Neuronal stem cell (in vitro differentiated cells): ENCODE measurements at places on chromosomes 7 and 10.
A peak's percentile ranks its signal among the peaks of the same experiment; 100 is the strongest.

DNA sequence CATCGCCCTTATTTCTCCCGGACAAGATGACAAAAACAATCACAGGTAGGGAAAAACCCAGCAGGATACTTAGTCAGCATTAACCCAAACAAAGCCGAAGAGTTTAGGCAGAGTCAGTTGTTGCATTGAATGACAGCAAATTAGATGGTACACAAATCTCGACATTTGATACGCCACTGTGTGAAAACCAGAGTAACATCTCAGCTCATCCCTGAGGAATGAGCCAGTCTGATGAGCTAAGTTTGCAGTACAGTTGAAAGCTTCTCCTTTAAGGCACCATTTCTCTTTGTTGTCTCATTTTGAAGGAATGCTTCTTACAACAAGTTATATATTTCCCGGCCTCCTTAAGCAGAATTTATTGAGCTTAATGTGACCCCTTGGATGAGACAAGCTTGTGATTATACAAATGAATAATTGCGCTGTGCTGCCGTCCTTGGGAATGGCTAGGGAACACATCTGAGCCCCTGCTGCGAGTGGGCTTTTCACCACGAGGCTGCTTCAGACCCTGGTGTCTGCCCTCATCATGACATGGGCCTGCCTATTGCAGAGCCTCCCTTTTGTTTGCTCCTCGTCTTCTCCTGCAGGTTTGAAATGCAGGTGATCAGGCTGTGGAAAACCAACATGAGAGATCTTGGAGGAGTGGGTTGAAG is 137.3 kb downstream of the CELF2 start:
- no peak for DNase-seq

GRCh38 chr7:141231018-141231792 is 157.3 kb downstream of the TMEM178B start:
- DNase-seq, result no peak

- no peak for DNase-seq
These were observed 61.5 kb downstream of the TNS3 start for GRCh38 chr7:47520406-47520805.

DNA sequence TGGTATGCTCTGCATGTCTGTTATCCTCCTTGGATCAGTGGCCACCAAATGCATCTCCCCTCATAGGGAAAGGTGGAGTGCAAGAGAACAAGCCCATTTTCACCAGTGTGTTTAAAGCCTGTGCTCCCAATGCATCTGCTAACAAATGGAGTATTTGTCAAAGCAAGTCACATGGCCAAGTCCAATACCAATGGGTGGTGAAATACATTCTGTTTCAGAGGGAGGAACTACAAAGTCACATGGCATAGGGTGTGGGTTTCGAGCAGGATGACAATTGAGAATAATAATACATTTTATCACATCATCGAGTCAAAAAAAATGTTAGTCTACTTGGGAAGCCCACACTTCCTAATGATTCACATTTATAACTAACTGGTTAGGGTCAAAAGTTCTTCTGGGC is 62.7 kb downstream of the SUGCT start:
- DNase-seq, result no peak

- no peak for DNase-seq
These were observed 23.1 kb downstream of the KIF5B start for GRCh38 chr10:32033171-32033570.

DNA sequence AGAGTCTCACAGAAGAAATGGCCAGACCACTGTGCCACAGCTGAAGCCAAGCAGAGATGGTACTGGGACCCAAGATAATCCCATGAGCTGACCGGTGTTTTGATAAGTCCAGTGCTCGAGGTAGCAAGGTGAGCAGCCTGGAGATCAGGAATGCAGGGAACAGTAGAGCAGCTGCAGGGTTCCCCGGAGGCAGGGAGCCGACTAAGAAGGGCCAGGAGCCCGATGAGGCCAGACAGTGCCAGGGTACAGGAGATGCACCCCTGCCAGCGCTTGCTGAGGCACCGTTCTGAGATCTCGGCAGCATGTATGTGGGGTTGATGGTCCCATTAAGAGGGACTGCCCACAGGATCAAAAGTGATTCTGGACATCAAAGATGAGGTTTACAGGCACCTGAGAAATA is 47.1 kb downstream of the VSTM4 start:
- no peak for DNase-seq

DNA sequence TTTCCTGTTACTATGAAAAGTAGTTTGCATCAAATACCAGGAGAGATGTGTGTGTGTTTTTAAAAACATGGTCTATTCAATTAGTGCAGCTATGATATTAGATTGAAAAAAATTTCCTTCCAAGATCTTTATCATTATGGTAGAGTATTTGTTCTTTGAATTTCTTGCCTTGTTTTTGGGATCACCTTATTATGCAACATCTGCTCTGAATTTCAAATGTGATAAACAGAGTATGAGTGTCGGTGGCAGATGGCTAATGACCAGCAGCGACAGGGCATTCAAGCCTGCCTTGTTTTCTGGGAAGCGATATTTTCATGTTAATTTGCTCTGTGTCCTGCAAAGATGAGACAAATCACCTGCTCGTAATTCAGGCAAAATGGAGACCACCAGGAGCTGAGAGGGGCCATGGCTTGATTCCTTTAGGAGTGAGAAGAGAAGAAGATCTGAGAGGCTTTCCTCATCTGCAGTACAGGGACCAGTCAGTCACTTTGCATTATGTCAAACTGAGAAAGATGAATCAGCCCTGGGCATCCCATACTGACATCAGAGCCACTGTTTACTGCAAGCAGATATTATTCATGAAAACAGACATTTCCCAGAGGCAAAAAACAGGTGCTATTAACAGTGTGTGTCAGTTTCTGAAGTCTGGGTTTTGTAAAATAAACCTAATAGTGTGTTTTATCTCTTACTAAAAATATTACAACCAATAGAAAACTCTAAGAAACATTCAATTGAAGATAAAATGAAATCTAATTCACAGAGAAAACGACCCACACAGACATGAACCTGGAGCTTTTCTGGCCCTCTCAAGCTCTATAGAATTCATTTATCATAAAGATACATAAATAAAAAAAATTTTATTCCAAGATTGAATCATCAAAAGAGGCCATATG is 67.6 kb downstream of the CDK6 start:
- DNase-seq, result no peak

GRCh38 chr7:155069992-155070751 is at the start of gene HTR5A:
TSS of gene HTR5A (plus strand) at chr7:155070324. CDS start at chr7:155070900, 576 bp downstream.
- DNase-seq, result peak; percentile 93

DNA sequence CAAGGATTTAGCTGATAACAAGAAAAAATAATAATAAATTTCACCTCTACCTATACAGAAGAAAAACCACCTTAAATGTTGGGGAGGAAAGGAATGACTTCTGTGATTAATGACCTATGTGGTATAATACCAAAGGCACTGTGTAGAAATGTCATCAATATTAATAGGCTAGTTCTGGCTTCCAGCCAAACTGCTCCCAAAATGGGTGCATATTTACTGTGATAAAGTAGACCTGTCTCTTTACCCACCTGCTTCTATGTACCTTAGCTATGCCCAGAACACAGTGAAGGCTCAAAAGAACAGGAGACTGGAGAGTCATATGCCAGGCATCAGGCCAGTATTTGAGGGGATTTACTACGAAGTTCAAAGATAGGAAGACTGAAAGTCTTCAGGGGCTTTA is 76.0 kb downstream of the ATE1 start:
- no peak for DNase-seq

DNA sequence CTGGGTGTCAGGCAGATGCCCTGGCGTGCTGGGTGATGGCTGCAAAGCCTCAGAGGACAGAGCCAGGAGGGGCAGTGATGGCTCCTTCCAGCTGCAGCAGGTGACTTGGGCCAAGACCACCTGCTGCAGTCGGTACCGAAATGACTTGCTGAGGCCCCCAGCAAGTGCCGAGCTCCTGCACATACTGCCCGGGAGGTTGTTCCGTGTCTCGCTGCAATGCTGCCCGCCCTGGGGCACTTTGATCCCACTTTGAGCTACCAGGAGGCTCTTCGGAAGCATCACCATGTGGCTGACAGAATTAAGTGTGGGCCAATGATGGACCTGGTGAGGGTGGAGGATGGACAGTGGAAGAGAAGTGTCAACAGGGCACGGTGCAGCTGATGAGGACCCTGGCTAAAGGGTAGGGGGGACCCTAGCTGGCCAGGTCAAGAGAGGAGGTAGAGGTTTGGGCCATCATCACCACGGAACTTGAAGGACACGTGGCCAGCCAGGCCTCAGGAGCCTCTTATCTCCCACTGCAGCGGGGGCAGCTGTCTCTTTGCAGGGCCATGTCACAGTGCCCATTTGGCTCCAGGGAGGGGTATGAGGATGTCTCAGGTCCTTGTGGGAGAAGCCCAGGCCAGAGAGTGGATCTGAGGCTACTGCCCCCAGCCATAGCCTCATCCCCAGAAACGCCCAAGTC is 51.1 kb upstream of the NANOS1 start:
- DNase-seq, result no peak

GRCh38 chr7:126715076-126715475 is 537.7 kb downstream of the GRM8 start:
- no peak for DNase-seq

GRCh38 chr7:130396109-130396508 is 15.8 kb downstream of the CPA1 start:
- no peak for DNase-seq

DNA sequence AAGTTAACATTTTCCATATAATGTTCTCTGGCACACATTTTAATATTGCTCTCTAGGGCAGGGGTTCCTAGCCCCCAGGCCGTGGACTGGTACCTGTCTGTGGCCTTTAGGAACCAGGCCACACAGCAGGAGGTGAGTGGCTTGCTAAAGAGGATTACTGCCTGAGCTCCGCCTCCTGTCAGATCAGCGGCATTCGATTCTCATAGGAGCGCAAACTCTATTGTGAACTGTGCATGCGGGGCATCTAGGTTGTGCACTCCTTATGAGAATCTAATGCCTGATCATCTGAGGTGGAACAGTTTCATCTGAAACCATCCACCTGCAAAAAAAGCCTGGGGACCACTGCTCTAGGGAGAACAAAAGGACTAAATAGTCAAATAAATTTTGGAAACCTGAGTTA is 65.7 kb downstream of the EXOC6 start:
- peak; percentile 30 for DNase-seq

DNA sequence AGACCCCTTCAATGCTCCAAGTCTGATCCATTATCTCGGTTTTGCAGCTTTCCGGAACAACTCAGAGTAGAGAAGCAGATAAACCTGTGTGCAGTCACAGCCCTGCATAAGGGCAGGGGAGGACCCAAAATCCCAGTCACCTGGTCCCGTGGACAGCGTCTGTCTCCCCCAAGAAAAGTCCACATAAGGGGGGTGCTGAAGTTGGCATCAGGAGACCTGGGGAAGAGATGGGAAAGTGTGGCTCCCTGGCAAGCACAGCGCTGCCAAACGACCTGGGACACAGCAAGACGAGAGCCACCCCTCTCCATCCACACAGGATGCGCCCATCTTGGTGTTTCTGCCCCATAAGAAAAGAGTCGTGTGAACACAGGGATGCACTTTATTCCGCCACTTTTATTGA is 27.9 kb downstream of the ASB13 start:
- no peak for DNase-seq

GRCh38 chr10:127872011-127872761 is 20.6 kb downstream of the CLRN3 start:
- DNase-seq, result no peak

GRCh38 chr10:14519785-14520184 is 189.1 kb upstream of the FRMD4A start:
- DNase-seq, result no peak

GRCh38 chr10:938941-939678 is 7.6 kb upstream of the LARP4B start:
- no peak for DNase-seq

DNA sequence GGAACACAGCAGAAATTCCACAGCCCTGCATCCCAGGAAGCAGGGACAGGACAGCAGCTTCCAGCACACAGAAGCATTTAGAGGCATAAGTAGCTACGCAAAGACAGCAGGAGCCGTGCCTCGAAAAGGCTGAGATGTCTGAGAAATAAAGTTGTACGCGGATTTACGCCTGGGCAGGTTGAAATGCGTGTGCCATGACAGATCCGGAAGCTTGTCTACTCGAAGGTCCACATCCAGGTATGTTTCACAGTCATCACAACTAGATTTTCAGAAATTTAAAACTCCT is 26.1 kb downstream of the DIP2C start:
- DNase-seq, result no peak

DNA sequence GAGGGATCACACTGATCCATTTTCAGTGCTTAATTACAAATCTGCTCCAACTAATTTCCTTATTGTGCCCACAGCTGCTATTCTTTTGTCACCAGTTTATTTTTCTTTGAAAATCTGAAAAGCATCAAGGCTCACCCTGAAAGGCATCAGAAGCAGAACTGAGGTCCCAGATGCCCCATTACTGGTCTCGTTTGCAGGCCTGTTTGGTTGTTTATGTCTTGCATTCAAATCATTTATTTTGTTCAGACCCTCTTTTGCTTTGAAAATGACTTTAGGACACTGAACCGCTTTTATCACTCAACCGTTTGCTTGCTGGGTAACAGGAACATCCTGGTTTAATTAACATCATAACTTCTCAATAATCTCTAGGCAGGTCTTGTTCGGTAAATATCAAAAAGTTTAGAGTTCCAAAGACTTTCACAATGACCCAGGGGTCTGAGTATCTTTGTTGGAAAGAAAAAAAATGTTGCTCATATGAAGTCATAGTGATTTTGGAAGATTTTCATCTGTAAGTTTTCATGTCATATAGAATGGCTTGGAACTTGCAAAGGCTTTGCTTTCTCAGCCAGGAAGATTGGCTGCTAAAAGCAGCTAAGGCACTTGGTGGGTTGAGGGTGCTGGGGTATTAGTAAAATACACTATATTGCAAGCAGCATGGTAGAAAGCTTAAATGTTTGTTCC is 398.3 kb upstream of the NPVF start:
- no peak for DNase-seq

DNA sequence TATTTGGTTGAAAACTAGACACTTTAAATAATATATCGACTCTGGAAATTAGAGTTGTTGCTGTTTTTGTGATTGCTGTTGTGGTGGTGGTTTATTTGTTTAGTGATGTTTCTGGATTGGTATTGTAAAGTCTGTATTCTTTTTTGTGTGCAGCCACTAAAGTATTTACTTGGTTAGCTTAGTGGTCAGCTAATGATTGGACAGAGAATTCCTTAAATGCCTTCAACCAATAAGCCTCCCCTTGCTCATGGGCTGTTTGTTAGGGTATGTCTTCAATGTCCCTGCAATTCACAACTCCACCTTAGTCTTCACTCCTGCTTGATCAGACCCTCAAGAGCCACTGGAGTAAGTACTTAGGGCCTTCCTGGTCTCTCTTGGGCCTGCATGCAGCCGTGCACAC is 71.0 kb downstream of the PAXIP1 start:
- no peak for DNase-seq

- no peak for DNase-seq
These were observed 19.5 kb upstream of the CARD11 start for GRCh38 chr7:3063016-3063753.

DNA sequence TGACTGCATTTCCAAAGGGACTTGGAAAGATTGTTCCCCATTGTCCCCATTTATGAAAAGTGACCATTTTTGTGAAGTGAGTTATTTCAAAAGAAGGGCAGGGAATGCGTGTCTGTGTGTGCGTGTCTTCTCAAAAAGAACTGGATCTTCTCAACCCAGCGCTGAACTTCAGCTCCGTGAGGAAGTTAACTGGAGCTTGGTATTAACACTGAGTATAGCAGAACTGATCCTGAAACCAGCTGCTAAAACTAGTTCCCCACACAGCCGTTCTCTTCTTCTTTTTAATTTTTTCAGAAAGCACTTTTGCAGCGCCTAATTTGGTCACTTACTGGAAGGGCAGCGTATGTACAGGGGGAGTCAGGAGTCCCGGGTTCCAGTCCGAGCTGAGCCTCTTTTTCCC is 45.8 kb upstream of the PLEKHA1 start:
- no peak for DNase-seq

- DNase-seq, result no peak
These were observed 190.9 kb downstream of the VTI1A start for GRCh38 chr10:112637901-112638300.
